ENCODE measurements at places on chromosomes 7 and 10.

DNA sequence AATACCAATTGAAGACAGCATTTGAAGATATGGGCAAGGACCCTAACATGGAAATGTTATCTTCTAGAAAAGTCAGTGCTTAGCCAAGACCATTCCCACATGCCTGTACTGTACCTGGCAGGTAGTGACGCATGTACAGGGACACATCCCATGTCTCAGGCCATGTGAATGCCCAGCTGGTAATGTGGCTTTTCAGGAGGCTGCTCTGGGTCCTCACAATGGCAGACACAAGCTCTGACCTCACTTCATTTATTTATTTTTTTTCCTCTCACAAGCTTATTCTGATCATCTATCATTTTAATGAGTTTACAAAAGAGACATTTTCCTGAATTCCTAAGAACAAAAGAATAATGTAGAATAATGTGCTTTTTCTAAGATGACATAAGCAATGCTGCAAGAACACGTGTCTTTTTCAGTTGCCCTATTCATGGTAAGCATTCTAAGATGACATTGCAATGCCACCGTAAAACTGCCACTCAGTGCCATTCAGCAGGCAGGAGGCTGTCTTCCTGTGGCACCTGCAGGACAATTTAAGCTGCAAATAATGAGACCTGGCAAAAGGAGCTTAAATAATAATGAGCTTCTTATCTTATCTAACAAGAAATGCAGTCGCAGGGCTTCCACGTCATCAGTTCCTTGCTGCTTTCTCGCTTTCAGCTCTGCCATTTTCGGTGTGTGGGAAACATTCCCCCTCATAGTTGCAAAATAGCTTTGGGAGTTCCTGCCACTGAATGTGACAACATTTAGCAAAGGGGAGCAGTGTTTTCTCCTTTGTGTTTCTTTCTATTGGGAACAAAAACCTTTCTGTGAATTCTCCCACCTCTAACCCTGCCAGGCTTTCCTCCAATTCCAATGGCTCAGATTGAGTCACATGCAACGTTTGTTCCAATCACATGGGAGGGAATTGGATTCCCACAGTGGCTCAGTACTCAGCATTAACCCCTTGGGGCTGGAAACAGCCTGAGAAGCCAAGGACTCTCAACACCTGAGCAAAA, 113.0 kb downstream of the SEC23IP start:
- DNase-seq: no peak

GRCh38 chr10:129193148-129193547, 273.9 kb upstream of the MGMT start:
- peak; percentile 10 for DNase-seq

DNA sequence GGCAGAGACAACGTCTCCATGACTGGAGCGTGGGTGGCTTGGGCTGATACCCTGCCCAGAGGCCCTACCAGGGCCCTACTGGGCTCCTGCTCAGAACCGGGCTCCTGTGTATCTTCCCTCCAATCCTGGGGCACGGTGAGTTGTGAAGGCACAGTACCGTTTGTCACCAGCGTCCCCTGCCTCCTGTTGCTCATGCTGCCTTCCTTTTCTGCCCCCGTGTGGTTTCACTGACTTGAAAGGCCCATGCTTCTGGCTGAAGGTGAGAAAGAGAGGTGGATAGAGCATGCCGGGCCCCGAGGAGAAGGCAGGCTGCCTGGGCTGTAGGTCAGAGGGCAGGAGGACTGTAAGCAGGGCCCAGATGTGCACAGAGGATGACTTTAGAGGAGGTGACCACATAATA, 9.1 kb upstream of the DMBT1 start:
- DNase-seq: peak; percentile 42

- no peak for DNase-seq
These were observed 17.6 kb upstream of the AASS start for GRCh38 chr7:122161628-122162027.

GRCh38 chr7:118648002-118648401, 423.5 kb downstream of the ANKRD7 start:
- no peak for DNase-seq

GRCh38 chr10:90788968-90789367, 68.9 kb downstream of the HTR7 start:
- DNase-seq: no peak

DNA sequence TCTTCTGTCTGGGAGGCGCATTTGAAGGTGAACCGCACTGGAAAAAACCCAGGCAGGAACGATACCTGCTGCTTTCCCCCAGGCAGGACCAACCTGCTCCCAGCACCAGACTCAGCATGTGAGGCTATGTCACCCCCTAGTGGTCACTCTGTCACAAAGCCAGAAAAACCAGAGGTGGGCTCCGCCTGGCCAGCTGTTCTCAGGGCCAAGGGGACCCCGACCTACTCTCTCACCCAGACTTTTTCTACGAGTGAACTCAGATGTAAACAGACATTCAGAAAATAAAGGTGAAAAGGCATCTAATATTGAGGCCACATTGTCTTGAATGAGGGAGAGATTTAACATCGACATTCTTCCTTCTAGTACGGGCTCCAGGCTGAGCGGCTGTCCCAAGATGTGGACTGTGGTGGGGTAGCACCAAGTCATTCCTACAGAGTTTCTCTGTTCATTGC, 117.3 kb downstream of the PRKAG2 start:
- peak; percentile 26 for DNase-seq

DNA sequence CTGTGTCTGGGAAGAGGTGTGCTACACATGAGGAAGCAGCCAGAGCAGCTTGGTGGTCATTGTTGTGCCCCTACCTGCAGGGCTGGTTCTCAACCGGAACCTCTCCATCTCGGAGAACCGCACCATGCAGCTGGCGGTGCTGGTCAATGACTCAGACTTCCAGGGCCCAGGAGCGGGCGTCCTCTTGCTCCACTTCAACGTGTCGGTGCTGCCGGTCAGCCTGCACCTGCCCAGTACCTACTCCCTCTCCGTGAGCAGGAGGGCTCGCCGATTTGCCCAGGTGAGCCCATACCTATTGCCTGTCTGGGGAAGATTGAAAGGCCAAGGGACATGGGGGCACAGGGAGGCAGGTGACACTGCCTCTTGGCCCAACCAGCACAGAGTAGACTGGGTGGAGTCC, 29.3 kb upstream of the CSGALNACT2 start:
- no peak for DNase-seq

DNA sequence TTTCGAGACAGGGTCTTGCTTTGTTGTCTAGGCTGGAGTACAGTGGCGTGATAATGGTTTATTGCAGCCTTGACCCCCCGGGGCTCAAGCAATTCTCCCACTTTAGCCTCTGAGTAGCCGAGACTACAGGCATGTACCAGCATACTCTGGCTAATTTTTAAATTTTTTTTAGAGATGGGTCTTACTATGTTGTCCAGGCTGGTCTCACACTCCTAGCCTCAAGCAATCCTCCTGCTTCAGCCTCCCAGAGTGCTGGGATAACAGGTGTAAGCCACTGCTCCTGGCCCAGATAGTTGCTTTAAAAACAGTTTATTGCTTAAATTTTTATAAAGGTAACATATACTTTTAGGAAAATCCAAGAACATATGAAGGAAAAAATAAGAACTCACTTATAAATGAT, 26.3 kb downstream of the NEURL1 start:
- no peak for DNase-seq

GRCh38 chr10:36118314-36118713, 476.2 kb upstream of the FZD8 start:
- no peak for DNase-seq

- no peak for DNase-seq
These were observed 80.0 kb downstream of the PAX2 start for GRCh38 chr10:100825325-100825875.

GRCh38 chr7:103871473-103871872, 118.0 kb downstream of the RELN start:
- DNase-seq: no peak

GRCh38 chr10:132162021-132162531, 24.7 kb upstream of the DPYSL4 start:
- DNase-seq: no peak

- no peak for DNase-seq
These were observed 132.0 kb downstream of the RPS24 start for GRCh38 chr10:78165617-78166016.

DNA sequence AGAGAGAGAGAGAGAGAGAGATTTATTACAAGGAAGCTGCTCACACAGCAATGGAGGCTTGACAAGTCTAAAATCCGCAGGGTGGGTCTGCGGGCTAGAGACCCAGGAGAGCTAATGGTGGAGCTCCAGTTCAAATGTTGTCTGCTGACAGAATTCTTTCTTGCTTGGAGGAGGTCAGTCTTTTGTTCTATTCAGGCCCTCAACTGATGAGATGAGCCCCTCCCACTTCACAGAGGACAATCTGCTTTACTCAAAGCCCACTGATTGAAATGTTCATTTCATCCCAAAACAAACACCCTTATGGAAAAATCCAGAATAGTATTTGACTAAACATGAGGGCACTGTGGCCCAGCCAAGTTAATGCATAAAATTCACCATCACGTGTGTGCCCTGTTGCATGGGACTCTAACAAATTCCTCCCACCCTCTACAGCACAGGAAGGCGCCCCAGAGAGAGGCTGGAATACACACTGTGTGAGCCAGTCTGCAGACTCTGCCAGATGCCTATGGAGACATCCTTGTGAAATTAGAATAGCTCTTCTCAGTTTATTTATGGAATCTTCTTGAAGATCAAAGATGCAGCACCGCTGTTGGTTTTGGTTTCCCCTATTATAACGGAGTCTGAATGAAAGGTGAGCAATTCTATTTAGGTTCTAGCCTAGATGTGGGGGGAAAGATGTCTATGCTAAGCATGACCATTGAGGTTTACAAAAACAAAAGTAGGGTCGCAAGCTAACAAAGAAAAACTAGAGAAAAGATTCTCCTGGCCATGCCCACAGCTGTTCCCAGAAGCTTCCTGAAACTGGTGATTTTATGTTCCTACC, 123.0 kb upstream of the SFMBT2 start:
- DNase-seq: no peak

GRCh38 chr10:96512524-96513304, 1.0 kb downstream of the TLL2 start:
- DNase-seq: no peak

DNA sequence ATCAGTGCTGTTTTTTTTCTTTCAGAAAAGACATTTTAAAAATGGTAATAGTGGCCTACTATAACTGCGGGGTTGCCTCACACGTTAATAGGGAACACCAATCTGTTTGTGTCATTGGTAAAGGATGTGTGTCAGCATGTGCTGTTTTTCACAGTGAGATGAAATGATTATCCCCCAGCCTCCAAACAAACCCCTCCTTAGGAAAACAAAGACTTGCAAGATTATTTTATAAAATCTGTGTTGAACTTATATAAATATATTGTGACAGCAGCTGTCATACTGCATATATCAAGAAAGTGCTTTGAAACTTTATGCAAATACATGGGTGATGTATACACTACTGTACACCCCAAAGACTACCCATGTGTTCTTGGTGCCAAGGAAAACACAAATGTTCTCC, 125.8 kb downstream of the BMPER start:
- no peak for DNase-seq

DNA sequence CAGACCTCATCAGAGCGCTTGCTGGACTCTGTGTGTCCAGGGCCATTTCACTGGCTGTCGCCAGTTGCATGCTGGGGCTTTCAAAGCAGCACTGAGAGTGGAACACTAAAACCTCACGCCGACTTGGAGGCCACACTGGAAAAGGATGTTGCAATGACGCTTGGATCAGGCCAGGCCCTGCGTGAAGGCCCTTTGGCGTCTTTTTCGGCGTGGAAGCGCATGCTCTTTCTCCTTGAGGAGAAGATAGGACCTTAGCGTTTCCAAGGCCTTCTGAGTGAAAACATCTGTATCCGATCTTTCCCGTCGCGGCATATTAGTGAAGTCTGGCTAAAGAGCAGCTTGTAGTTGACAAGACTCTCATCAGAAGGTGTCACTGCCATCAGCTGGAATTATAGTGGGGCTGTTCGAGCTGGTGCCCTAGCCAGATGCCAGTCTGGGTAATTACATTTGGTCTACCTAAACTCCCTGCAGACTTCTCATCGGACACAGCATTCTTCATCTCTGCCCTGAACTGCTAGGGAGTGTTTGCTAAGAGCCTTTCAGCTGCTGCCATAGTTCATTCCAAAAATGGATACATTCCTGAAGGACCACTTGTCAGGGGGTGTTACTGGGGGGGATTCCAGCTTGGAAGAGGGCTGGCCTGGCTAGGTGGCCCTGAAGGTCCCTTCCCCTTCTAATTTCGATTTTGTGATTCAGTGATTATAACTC, 167.7 kb upstream of the TCF7L2 start:
- no peak for DNase-seq

- DNase-seq: no peak
These were observed 37.6 kb upstream of the C1QL3 start for GRCh38 chr10:16559236-16559773.

- DNase-seq: no peak
These were observed 219.3 kb downstream of the JAZF1 start for GRCh38 chr7:27961255-27961654.

- no peak for DNase-seq
These were observed 455.0 kb downstream of the CCSER2 start for GRCh38 chr10:84783386-84783785.

GRCh38 chr7:115881476-115881875, 149.1 kb downstream of the TFEC start:
- DNase-seq: no peak

GRCh38 chr7:111011520-111011919, 79.4 kb upstream of the LRRN3 start:
- no peak for DNase-seq

DNA sequence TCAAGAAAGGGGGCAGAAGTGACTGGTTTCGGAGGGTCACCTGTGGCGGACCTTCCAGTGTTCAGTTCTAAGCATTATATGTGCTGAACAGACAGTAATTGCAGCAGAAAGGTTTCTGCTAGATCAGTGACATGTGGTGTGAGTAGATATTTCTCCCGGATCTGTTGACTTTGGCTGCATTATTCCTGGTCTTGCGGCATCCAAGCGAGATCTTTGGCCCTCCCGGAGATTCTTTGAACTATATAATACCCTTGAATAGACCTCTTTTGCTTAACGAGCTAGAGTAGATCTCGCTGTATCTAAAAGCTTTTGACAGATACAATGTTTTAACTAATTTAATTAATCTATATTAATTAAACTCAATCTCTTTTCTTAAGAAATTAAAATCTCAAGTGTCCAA, 99.8 kb downstream of the PTN start:
- DNase-seq: no peak

GRCh38 chr7:36765605-36766004, 41.3 kb upstream of the AOAH start:
- DNase-seq: no peak

Measured in stimulated activated CD4-positive, alpha-beta T cell treated with anti-CD3 and anti-CD28 coated beads, TNF-alpha, amount 100 ng/mL, for 48 hours (primary cell).